GM12864 (cell line): ENCODE measurements at places on chromosomes 1 and 21.

- DNase-seq = no peak
These were observed 67.3 kb upstream of the ADGRL2 start for GRCh38 chr1:81733480-81733879.

DNA sequence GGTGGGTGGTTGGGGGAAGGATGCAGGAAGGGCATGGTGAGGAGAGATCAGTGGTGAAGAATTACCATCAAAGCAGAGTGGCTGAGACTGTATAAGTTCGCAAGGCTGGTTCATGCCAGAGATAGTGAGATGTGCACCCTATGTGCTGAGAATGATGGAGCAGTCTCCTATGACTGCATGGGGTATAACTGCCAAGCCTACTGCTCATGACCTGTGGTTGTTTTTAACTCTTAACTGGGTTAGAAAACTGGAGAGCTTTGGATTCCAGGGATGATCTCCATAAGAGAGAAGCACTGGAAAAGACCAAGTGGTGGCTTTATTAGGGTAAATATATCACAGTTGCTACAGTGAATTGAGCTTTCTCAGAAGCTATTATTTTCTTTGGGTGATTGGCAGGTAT, 16.2 kb downstream of the WNT2B start:
- no peak for DNase-seq

- DNase-seq = no peak
These were observed 3.3 kb downstream of the GLIS1 start for GRCh38 chr1:53735681-53736080.

- DNase-seq = no peak
These were observed 259.7 kb upstream of the VAMP3 start for GRCh38 chr1:7511381-7511780.

DNA sequence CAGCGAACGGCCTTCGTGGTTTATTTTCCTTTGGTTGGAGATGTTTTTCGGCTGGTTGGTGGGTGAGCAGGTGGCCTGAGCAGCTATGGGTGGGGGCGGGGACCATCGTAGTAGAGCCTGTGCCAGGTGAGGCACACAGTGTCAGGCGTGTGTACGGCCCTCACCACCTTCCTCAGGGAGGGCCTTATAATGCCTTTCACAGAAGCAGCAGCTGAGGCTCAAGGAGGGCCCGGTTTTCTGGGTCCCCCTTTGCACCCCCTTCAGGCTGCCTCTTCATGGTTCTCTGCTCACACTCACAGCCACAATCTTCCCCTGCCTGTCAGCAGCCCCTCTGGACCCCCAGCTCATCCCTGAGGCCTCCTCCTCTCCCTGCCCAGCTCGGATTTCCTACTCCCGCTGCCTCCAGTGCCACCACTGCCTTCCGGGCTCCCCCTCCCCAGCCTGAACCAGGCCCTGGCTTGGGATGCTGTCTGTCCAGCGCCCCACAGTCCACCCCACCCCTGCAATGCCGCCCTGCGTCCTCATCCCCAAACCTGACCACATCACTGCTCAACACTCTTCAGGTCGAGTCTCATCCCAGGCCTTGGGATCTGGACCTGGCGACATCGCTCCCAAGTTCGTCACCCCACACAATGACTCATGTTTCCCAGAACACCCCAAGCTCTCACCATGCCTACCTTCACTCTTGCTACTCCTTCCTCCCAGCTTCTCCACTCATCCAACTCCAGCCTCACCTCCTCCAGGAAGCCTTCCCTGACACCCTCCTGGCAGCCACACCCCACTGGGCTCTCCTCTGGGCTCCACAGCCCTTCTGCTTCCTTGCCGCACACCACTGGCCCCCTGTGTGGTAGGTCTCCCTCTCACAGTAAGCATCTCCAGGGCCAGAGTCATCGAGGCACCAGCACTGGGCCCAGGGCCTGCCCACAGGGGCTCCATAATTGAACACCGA, 53.9 kb downstream of the DMRTB1 start:
- DNase-seq = no peak

GRCh38 chr1:91171898-91172297, 150.1 kb upstream of the ZNF644 start:
- DNase-seq = no peak

- no peak for DNase-seq
These were observed 20.6 kb upstream of the SCCPDH start for GRCh38 chr1:246703581-246703980.
